Breast epithelium (tissue), 4 donors: ENCODE measurements at places on chromosomes 5 and 9.

- DNase-seq, result no peak
Measured at GRCh38 chr9:80082213-80082612, 510.4 kb downstream of the TLE4 start.

DNA sequence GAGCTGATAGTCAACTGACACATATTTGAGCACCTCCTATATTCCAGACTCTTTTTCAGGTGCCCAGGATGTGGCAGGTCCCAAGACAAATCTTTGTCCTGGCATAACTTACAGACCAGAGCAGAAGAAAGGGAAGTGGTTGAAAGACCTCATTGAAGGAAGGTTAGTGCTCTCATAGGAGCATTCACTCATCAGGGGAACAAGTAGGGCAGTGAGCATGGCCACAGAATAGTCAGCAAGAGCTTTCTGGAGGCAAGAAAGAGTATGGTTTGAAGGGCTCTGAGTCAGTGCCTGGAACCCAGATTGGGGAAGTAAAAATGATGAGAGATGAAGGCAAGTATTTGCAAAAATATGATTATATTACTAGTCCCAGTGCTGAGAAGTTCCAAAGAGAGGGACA is 25.0 kb upstream of the ERMP1 start:
- no peak for DNase-seq

DNA sequence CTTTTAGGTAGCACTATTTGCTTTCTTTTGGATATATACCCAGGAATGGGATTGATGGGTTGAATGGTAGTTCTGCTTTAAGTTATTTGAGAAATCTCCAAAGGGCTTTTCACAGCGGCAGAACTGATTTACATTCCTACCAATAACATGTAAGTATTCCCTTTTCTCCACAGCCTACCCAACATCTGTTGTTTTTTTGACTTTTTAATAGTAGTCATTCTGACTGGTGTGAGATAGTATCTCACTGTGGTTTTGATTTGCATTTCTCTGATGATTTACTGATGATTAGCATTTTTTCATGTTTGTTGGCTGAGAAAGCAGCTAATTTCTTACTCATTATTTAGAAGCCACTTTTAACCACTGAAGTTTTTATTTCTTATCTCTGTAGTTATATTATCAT is 221.1 kb upstream of the ACTBL2 start:
- no peak for DNase-seq

- no peak for DNase-seq
Measured at GRCh38 chr5:59798862-59799667, 94.5 kb downstream of the PDE4D start.

DNA sequence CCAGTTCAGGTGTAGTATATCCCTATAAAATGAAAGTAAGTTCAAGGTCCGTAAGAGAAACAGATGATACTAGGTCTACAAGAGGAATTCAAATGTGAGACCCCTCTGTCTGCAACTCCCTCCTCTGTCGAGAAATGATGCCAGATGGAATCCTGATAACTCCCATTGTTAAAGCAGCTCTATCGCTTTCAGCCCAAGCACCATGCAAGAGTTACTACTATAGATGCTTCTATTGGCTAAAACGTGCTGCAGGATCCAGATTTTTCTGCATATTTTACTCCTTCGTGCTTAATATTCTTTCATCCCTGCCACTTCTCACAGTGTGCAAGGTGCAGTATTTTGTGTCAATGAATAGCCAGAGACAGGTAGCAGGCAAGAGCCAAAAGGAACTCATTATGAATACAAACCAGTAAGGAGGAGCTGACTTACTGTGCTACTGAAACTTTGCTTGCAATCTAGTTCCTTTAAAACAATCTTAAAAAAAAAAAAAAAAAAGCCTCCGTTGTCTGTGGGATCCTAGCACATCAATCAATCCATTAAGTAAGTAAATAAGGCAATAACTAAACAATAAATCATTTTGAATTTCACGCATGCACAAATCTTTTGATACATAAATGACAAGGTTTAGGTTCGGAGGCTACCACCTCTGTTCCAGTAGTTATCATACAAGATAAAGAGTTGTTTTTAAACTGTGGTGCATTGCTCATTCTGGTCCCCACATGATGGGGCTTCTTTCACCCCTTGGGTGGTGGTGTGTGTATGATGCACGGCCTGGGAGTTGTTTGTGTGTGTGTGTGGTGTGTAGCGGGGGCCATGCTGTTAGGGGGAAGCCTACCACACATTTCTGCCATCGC is 151.1 kb upstream of the MPDZ start:
- no peak for DNase-seq

DNA sequence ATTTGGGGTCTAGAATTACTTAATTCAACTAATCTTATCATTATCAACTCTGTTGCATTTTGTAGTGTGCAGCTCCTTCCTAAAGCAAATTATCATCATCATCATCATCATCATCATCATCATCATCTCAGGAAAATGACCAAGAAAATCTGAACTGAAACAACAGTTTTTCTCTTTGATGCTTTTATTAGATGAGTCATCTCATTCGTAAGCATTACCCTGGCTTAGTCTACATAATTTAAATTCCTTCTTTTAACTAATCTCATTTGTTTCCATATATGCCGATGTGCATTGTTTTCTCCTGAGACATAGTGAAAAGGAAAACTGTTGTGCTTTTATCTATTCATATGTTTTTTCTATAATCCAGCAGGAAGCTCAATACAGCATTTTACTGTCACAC is 173.0 kb upstream of the PDE4D start:
- no peak for DNase-seq

GRCh38 chr9:93059011-93059714 is 662 bp downstream of the SUSD3 start:
- DNase-seq, result no peak

DNA sequence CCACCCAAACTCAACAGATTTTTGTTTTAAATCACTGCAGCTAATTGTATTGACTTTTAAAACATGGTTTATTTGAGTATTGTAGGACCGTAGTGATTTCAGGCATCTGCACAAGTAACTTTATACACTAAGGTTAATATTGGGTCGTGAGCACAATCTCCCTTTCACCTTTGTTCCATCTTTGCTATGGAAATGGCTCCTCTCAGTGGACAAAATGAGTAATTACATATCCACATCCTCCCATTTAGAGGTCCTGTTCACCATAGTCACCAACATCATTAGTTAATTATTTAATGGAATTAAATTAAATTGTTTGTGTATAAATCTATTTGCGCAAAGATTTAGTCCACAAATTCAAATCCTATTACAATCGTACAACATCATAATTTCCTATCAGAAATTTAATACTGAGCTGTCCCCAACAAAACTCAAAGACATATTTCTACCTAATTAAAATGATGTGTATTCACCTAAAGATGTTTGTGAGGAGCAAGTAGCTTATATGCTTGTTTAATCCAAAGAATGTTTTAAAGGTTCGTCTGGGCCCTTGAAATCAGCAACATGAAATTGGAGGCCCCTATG is 173.0 kb upstream of the DAPK1 start:
- DNase-seq, result no peak

DNA sequence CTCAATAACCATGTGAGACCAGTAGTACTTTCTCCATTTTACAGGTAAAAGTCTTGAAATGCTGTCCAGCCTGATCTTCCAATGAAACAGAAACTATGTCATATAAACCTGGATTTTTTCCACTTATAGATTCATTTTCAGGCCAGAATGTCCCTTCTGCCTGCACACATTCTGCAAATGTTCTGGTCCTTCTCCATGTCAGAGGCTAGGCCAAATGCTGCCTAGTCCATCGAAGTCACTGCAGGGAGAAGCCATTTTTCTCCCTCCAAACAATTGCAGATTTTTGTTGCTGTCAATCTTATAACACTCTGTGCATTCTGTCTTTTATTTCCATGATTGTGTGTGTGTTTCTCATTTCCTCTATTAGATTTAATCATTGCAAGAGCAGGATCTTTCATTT is 59.4 kb downstream of the ALDH1A1 start:
- DNase-seq, result no peak

GRCh38 chr5:66230551-66230950 is 86.5 kb downstream of the SREK1 start:
- no peak for DNase-seq

DNA sequence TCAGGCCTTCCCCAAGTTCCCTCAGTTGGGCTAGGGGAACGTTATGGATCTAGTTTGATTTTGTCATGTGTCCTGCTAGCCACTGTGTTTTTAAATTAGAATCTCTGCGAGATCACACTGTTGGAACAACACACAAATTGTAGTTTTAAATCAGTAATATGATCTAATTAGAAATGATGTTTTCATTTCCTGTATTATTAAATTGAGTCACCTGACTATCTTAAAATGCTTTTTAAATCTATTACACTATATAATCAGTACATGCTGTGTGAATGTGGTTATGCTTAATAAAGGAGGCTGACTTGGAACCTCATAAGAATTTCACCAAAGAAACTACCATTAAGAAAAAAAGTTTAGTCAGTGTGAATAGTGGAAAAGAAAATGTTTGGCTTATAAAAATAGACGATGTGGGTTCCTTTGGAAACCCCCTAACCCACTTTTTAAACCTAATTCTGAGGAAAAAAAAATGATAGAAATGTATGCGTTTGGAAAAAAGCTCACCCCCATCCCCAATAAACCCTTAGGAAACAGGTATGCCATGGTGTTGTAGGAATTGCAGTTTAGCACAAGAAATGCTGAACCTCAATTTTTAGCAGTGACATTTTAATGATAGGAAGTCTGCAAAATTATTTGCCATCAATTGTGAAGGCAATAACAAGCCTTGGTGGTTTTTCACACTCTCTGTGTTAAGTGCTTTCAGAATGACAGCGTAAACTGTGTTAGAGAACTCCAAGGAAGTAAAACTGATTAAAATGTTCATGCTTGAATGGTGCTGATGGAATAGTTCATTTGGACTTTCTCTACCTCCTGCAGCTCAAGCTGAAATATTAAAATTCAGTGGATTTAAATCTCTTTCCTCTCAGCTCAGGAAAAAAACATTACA is 59.0 kb downstream of the TLE4 start:
- DNase-seq, result no peak

- DNase-seq, result no peak
Measured at GRCh38 chr9:98807070-98807813, at the start of gene GALNT12. GALNT12 (plus strand) TSS chr9:98807670; CDS start chr9:98807699, 29 bp downstream.

- no peak for DNase-seq
Measured at GRCh38 chr9:123111427-123112014, 78.1 kb downstream of the GPR21 start.

DNA sequence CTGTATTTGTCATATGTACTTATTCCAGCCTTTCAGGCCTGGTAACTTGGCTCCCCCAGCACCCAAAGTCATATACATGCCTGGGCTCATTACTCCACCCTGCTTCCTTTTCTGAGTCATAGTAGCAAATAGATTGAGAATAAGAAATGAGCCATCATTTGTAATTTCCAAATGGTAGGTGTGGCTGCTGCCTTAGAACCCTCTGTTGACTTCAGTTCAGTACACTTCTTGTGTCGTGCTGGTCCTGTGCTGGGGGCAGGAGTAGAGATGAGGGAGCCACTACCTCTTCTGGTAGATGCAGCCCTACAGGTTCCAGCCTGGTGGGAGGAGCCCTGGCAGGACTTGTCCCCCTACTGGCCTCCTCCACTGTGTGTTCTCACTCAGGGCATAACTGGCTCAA is 11.1 kb downstream of the GM2A start:
- DNase-seq, result no peak

- DNase-seq, result no peak
Measured at GRCh38 chr9:117494401-117495090, 79.7 kb upstream of the ASTN2 start.

DNA sequence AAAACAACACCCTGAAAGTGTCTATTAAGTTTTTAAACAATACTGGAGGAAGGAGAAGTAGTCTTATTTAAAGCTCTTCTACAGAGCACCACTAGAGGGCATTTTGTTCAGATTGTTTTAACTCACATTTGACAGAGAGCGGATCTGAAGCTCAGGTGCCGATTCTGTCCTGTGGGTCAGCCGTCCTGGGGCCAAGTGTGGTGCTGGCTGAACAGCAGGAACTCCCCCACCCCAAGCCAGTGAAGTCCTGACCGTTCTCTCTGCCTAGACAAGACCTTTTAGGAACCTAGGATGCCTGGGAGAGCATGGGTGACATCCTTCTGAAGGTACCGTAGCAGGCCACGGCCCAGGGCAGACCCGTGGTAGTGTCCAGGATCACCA is 3.9 kb downstream of the EXOC3 start:
- no peak for DNase-seq

DNA sequence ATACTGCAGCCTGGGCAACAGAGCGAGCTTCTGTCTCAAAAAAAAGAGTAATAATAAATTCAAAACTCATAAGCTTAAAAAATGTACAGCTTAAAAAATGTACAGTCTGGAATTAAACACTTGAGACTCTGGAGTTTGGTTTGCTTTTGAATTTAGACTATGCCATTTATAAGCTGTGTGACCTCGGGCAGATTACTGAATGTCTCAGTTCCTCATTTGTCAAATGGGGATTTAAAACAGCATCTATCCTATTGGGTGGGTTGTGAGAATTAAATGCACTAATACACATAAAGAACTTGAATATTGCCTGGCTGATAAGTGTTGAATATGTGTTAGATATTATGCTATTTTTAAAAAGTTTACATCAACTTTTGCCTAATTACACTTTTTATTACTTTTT is 98.4 kb downstream of the SCAMP1 start:
- DNase-seq, result no peak

- DNase-seq, result peak; percentile 45
Measured at GRCh38 chr5:71681296-71681695, 37.8 kb upstream of the CARTPT start.

- no peak for DNase-seq
Measured at GRCh38 chr9:88680041-88680440, 145.1 kb downstream of the NXNL2 start.

- DNase-seq, result no peak
Measured at GRCh38 chr5:15252331-15252730, 247.6 kb upstream of the FBXL7 start.

- DNase-seq, result no peak
Measured at GRCh38 chr5:131693894-131694293, 58.9 kb upstream of the RAPGEF6 start.

DNA sequence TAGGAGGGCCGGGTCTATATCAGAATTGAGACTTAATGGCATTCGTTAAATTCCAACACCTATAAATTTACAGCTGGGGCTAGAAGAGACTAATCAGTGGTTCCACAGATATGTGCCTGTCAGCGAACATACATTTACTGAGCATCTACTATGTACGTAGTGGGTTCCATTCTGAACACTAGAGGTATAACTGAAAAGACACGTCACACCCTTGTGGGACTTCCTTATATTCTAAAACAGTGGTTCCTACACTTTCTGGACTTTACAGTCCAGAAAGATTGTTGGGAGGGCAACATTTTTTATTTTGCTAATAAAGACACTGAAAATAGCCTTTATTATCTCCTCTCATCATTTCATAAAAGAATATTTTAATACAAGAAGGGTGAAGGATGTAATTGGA is 140.5 kb downstream of the SCAMP1 start:
- DNase-seq, result no peak

DNA sequence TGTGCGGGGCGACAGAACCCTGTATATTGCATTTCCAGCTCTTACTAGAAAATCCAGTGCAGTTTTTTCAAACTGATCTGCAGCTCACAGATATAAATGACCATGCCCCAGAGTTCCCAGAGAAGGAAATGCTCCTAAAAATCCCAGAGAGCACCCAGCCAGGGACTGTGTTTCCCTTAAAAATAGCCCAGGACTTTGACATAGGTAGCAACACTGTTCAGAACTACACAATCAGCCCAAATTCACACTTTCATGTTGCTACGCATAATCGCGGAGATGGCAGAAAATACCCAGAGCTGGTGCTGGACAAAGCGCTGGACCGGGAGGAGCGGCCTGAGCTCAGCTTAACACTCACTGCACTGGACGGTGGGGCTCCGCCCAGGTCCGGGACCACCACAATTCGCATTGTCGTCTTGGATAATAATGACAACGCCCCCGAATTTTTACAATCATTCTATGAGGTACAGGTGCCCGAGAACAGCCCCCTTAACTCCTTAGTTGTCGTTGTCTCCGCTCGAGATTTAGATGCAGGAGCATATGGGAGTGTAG is 786 bp downstream of the PCDHB5 start:
- DNase-seq, result no peak
